ENCODE measurements at places on chromosomes 11 and 22.
A peak's percentile ranks its signal among the peaks of the same experiment; 100 is the strongest.

DNA sequence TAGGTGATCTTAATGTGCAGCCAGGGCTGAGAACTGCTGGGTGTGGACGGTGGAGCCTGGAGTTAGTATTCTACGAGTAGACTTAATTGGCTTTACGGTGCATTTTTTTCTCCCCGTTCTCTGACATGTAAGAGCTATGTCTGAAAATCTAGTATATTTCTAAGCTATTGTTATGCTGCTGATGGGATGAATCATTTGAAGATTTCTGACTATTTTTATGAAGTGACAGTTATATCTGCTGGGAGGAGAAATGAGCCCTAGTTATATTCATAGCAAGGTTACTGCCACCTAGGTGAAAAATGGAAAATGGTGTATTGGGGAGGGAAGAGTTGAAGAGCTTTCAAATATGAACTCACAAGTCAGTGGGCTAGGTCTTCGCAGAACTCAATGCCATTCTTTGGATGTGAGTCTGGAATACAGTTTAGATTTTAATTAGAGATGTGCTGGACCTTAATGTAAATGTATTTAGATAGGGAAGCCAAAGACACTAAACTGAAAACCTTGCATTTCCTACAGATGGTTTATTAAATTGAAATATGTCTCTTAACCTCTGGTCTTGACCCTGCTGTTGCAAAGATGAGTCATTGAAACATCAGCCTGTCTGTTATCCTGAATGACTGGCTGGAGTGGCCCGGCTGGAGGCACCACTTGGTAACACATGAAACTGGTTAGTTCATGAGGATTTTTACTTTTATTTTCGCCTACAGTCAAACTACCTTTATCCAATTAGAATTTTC lies 293.7 kb downstream of the DDX10 start:
- no peak for DNase-seq

DNA sequence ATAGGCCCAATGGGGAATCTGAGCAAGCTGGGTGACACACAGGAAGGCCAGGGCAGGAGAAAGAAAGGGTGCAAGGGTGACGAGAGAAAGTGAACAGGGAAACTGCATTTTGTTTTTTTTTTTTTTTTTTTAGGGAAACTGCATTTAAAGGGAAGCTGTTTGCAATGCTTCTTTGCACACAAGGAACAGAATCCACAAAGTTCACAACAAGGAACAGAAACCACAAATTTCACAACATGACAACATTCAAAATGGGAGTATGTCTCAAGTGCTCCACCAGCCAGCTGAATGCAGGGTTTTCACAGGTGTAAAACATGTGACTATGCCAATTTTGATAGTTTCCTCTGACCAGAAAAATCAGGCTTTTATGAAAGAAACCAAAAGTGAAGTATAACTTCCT lies 6.8 kb upstream of the PLAAT3 start:
- no peak for DNase-seq

- peak; percentile 88 for DNase-seq
Observed at GRCh38 chr22:37745548-37746365, 48.9 kb downstream of the TRIOBP start.

GRCh38 chr11:44628730-44629700 lies 63.6 kb downstream of the CD82 start:
- DNase-seq, result no peak

DNA sequence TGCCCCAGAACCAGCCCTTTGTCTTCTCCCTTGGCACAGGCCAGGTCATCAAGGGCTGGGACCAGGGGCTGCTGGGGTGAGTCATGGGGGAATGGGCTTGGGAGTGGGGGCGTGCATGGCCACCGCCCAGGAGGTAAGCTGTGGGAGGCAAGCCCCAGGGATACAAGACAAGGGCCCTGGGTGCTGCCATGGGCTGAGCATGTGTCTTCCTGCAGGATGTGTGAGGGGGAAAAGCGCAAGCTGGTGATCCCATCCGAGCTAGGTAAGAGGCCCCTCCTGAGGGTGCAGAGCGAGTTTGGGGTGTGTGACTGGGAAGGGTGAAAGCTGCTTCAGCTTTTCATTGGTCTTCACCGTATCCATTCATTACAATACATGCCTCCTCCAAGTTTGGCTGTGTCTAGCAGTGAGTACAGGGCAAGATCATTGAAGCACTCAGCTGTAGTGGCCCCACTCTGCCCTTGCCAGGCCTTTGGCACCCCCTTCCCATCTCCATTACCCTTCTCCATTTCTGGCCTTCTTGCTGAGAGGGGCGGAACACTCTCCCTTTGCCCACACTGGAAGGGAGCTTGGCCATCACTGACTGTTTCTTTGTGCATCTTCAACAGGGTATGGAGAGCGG lies 2.5 kb downstream of the FKBP2 start:
- DNase-seq, result no peak

GRCh38 chr22:30947173-30947815 lies 21.3 kb downstream of the MORC2 start:
- DNase-seq, result no peak

GRCh38 chr11:8841899-8842298 lies 69.1 kb upstream of the AKIP1 start:
- DNase-seq, result no peak

- no peak for DNase-seq
Observed at GRCh38 chr22:43128116-43128515, 15.1 kb downstream of the MCAT start.

DNA sequence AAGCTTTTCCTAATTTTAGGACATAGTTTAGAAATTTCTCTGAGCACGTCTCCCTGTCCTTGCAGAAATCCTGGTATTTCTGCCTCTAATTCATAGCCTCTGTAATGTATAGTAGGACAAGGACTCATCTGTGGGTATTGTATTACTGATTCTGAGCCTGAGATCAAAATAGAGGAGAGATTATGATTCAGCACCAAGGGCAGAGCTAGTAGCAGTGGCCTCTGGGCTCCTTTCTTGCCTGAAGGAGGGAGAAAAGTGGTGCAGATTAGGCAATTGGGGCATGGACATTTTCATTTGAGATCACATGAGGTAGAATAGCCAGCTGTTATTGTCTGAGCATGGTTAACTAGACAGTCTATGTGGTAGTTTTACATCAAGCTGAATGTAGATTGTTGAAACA lies 2.8 kb downstream of the MADD start:
- DNase-seq, result no peak
